Hepatic stellate cell (primary cell): ENCODE measurements at places on chromosomes 6 and 20.
A peak's percentile ranks its signal among the peaks of the same experiment; 100 is the strongest.

DNA sequence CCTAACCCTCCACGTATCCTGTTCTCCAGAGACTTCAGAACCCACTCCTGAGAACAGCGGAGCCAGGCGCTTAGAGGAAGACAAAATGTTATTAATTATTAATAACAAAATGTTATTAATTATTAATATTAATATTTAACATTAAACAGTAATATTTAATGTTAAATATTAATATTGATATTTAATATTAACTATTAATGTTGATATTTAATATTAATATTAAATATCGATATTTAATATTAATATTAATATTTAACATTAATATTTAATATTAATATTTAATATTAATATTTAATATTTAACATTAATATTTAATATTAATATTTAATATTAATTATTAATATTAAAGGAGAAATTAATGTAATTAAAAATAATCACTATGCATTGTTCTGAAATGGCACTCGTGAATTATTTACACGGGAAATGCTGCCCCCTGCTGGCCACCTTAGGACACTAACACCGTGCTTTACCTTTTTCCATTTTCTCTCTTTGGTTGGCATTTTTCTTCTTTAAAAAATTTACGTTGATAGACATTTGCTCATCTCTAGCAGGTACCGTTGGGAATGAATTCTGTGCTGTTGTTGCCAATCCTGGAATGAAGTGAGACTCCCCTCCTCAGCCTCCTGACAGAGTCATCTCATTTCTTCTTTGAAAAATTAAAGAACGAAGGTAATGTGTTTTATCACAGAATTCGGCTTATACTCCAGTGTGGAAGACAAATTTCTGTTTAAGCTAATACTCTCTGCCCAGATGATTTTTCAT, 7.5 kb upstream of the GGTLC1 start:
- DNase-seq: no peak

GRCh38 chr6:25413207-25413905, 134.2 kb downstream of the CARMIL1 start:
- DNase-seq: peak; percentile 17

GRCh38 chr20:3901028-3901705, 12.0 kb downstream of the PANK2 start:
- DNase-seq: no peak

GRCh38 chr6:166955865-166956443, 396 bp downstream of the RNASET2 start:
- DNase-seq: peak; percentile 53

DNA sequence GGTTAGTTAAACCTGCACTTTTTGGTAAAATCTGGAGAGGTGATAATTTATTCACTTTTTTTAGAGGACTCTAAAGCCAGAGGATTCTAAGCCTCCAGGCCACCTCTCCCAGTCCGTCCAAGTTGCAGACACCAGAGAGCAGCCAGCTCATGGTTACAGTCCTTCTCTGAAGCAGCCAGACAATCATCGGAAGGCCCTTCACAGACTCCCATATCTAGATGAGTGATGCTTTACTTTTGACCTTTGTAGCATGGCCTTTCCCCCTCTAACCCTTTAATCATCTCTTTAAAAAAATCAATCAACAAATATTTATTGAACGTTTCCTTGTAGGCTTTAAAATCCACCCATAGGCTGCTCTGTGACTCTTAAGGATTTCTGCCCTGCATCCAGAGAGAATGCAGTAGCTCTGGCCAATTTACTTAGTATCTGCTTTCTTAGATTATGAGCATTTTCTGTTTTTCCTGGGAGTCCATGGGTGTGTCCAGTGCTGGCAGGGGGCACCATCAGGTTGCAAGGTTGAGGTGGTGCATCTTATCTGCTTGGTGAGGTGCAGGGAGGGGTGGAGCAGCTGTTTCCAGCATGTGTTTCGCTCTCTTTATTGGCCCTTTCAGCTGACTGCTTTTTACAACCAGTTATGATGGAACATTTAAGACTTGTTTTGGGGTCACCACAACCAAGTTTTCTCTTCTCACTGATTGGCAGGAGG, 58.6 kb downstream of the JARID2 start:
- no peak for DNase-seq

DNA sequence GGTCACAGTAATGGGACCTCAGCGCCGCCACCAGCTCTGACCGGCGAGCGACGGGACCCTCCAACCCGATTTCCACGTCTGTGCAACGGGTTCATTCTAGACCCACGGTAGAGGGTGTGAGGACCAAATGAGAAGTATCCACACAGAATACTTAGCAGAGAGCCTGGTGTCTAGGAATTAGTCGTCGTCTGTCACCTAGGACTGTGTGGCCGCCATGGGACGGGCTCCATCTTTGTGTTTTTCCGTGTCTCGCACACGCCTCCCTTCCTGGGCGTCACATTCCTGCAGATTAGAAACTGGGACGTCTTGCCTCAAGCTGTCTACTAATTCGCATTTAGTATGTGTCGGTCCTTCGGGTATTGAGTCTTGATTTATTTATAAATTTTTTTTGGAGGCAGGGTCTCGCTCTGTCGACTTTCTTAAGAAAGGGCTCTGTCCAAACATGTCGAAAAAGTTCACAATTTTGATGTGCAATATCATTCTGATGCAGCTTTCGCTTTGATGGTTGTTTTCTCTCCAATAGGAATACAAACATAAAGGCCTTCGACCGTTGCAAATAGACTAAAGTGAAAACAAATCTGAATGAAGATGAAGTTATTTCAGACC, 563 bp downstream of the MGME1 start:
- no peak for DNase-seq

- DNase-seq: no peak
Observed at GRCh38 chr20:23488996-23489395, 1.9 kb upstream of the CST8 start.

- no peak for DNase-seq
Observed at GRCh38 chr6:133995296-133995695, 42.3 kb downstream of the TBPL1 start.

GRCh38 chr6:128606611-128607010, 86.2 kb upstream of the PTPRK start:
- DNase-seq: no peak

GRCh38 chr6:162421004-162421403, 306.6 kb downstream of the PRKN start:
- DNase-seq: no peak

- no peak for DNase-seq
Observed at GRCh38 chr6:161128680-161129196, 137.2 kb downstream of the MAP3K4 start.

DNA sequence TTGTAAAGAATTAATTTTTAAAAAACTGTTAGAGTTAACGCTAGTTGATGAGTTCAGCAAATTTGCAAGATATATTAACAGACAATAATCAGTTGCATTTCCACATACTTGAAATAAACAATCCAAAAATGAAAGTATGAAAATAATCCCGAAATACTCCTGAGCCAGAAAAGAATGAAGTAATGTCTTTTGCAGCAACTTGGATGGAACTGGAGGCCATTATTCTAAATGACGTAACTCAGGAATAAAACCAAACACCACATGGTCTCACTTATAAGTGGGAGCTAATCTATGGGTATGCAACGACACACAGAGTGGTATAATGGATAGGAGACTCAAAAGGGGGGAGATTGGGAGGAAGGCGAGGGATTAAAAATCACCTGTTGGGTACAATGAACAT, 872.9 kb upstream of the GJE1 start:
- no peak for DNase-seq

- peak; percentile 25 for DNase-seq
Observed at GRCh38 chr6:166556863-166557322, 29.6 kb downstream of the RAMACL start.

DNA sequence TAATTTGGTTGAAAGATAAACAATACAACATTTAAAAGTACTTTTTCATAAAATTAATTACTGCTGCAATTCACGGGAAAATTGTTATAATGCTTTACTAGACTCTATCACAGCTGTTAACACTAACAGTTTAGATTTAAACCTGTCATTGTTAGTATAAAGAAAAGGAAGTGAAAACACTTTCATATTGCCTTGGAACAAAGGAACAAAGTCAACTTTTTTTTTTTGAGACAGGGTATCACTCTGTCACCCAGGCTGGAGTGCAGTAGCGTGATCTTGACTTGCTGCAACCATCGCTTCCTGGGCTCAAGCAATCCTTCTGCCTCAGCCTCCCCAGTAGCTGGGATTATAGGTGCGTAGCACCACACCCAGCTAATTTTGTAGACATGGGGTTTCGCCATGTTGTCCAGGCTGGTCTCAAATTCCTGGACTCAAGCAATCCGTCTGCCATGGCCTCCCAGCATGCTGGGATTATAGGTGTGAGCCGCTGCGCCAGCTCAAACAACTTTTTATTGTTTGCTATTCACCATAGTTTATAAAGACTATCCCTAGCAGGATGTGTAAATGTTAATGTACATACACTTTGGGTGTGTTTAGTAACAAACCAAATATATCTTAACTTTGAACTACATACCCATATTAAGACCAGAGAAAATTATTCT, 22.1 kb downstream of the SLC35A1 start:
- no peak for DNase-seq

GRCh38 chr6:74519163-74519562, 686.7 kb downstream of the COL12A1 start:
- DNase-seq: peak; percentile 14

DNA sequence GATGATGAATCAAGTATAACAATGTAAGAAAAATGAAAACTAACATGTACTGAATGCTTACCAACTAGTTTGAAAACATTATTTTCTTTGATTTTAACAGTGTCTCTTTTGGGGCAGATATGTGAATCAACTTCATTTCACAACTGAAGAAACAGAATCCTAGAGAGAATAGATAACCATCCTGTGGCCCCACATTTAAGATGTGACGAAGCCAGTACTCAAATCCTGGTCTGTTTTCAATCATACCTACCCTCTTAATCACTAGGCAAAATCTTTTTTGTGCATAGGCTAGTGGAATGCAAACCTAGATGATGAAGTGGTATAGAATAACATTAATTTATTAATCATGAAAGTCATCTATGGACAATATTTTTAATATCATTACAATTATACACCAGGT, 371.6 kb upstream of the EPHA7 start:
- no peak for DNase-seq

DNA sequence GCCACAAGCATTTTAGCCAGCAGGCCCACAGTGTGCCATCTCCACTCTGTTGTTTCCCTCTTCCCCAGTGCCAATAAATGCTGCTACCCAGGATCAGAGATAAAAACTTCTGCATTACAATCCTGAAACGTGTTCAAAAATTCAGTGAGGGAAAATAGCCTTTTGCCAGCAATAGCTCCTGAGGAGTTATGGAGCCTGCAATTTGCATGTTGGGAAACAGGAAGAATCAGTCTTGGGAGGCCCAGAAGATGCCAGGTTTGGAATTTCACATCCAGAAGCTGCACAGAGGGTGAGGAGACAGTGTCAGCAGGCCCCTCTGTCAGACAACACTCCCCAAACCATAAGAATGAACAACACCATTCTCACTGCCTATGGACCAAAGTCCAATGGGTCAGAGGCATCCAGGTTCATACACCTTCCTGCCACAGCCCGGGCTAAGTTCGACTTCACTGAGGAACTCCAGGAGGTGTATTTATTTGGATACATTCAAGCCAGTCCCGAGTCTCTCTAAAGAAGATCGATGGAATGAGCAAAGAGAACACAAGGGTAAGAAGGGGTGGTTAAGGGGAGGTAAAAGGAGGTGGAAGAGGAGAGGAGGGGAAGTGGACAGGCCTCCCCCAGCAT, 20.8 kb downstream of the RRBP1 start:
- no peak for DNase-seq

DNA sequence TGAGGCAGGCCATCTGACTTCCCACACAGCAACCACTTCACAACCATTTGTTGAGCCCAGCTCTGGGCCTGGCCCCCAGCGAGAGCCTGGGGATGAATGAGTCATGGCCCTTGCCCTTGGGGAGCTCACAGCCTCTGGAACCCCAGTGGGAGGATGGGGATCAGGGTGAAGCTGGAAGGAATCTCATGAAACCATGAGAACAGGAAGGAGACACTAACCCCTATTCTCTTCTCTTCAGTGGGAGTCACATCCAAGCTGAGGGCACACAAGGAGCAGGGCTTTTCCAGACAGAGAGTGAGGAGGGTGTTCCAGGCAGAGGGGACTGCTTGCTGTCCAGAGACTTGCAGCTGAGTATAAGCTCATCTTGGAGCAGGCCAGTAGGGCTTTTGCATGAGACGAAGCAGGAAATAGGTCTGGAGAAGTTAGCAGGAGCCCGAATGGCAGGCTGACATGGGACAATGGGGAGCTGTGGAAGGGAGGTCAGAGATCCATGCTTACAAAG, 7.5 kb downstream of the FOXS1 start:
- DNase-seq: no peak

- peak; percentile 54 for DNase-seq
Observed at GRCh38 chr6:131954775-131955107, 3.6 kb upstream of the CCN2 start.

- DNase-seq: no peak
Observed at GRCh38 chr6:17886891-17887290, 100.5 kb downstream of the KIF13A start.

- DNase-seq: no peak
Observed at GRCh38 chr6:80357081-80357480, 250.6 kb downstream of the BCKDHB start.

GRCh38 chr20:64205611-64206026, 41.4 kb downstream of the MYT1 start:
- DNase-seq: no peak

GRCh38 chr6:31216208-31216898, 45.9 kb upstream of the POU5F1 start:
- no peak for DNase-seq

DNA sequence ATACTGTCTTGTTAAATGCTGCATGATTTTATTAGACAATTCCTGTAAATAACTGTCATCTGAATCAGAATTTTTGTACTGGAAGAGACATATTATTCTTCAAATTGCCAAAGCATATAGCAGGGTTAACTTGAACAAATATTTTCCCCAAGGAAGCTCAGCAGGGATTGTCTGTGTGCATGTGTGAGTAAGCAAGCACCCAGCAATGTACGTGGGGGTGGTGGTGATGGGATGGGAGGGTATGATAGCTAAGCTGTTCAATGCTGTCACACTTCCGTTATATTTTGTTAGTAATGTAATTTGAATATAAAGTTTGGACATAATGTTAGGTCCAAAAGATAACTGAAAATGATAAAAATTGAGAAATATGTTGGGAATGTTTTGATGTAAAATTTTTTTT, 118.1 kb downstream of the MYB start:
- peak; percentile 27 for DNase-seq

GRCh38 chr20:22490287-22491193, 93.8 kb downstream of the FOXA2 start:
- no peak for DNase-seq

GRCh38 chr6:10720265-10720959, 2.5 kb upstream of the TMEM14C start:
- DNase-seq: peak; percentile 43

GRCh38 chr6:117906507-117906957, 532 bp upstream of the SLC35F1 start:
- DNase-seq: peak; percentile 29

- DNase-seq: no peak
Observed at GRCh38 chr20:11350126-11351005, 567.3 kb upstream of the BTBD3 start.

- DNase-seq: no peak
Observed at GRCh38 chr20:33444797-33445560, 1.4 kb upstream of the SNTA1 start.

- no peak for DNase-seq
Observed at GRCh38 chr20:40470445-40471260, 218.4 kb downstream of the MAFB start.
